Upper lobe of left lung (tissue), 6 donors: ENCODE measurements at places on chromosomes 1 and 21. TPM values are rescaled to one million over a fixed set of nuclear protein-coding genes. Genes with fewer than 3 reads are reported as not detected.

The CD58 gene
- total RNA-seq, result 25.8 TPM

The CFHR4 gene
- total RNA-seq, result not detected

The CYP2J2 gene
- total RNA-seq, result 1.4 TPM

The NTRK1 gene
- total RNA-seq, result 0.30 TPM

The OR14K1 gene
- not detected for total RNA-seq

The RGS18 gene
- total RNA-seq, result 9.4 TPM

The KRTAP24-1 gene
- total RNA-seq, result not detected

The FCRL6 gene
- total RNA-seq, result 3.0 TPM

DNA sequence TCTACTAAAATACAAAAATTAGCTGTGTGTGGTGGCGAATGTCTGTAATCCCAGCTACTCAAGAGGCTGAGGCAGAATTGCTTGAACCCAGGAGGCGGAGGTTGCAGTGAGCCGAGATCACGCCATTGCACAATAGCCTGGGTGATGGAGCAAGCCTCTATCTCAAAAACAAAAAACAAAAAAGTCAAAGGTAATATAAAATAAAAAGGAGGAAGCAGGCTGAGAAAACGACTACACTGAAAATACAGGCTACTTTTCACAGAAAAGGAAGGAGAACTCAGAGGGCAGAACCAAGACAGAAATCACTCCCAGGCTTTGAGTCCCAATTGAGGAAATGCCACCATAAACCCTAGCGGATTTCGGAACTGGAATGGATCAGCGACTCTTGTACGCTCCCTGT, 5.9 kb upstream of the A3GALT2 start:
- H3K36me3 ChIP-seq, result peaks cover 100% of the 10 kb centered on the region
- no peak overlapping the region for H3K4me3 ChIP-seq
- no peak for DNase-seq
- H3K27me3 ChIP-seq, result no peaks in the 10 kb centered on the region
- peaks cover 30% of the 10 kb centered on the region for H3K4me1 ChIP-seq
- H3K27ac ChIP-seq, result peak overlapping the region; percentile 79

DNA sequence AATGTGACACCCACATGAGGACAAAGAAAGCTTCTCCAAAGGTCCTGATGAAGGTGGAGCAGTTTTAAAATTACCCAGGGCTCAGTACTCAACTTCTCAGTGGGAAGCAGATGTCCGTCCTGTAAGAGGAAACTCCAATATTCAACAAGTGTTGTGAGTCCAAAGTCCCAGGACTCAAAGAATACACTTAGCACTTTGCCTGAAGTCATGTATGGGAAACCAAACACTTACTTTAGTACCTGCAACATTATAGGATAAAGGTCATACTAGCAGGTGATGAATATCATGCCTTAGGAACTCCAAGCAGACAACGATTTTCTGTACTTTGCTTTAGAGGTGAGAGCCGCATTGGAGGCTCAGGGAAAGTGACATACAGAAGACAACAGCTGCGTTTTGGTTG, 37.2 kb upstream of the ST6GALNAC3 start:
- H3K27ac ChIP-seq, result no peak overlapping the region
- no peak for DNase-seq
- no peaks in the 10 kb centered on the region for H3K4me1 ChIP-seq
- H3K4me3 ChIP-seq, result no peak overlapping the region
- H3K36me3 ChIP-seq, result no peaks in the 10 kb centered on the region

- H3K36me3 ChIP-seq, result no peaks in the 10 kb centered on the region
- peak overlapping the region; percentile 21 for H3K4me3 ChIP-seq
These were observed 373.1 kb upstream of the CXADR start for GRCh38 chr21:17139696-17140095.

DNA sequence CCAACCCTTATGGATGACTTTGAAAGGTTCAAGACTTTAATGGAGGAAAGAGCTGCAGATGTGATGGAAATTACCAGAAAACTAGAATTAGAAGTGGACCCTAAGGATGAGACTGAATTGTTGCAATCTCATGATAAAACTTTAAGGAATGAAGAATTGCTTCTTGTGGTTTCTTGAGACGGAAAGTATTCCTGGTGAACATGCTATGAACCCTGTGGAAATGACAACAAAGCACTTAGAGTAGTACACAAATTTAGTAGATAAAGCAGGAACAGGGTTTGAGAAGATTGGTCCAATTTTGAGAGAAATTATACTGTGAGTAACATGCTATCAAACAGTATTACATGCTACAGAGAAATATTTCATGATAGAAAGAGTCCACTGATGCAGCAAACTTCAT, 215.4 kb downstream of the OMA1 start:
- H3K36me3 ChIP-seq, result no peaks in the 10 kb centered on the region
- no peaks in the 10 kb centered on the region for H3K27me3 ChIP-seq
- H3K27ac ChIP-seq, result no peak overlapping the region
- H3K4me1 ChIP-seq, result no peaks in the 10 kb centered on the region

- no peak for DNase-seq
- H3K27ac ChIP-seq, result no peak overlapping the region
- no peaks in the 10 kb centered on the region for H3K27me3 ChIP-seq
- no peaks in the 10 kb centered on the region for H3K4me1 ChIP-seq
- no peak overlapping the region for H3K4me3 ChIP-seq
These were observed 278.2 kb downstream of the DSCAM start for GRCh38 chr21:40568807-40569206.
